ENCODE measurements at places on chromosomes 16 and 17. TPM values are rescaled to one million over a fixed set of nuclear protein-coding genes. Genes with fewer than 3 reads are reported as not detected.
A peak's percentile ranks its signal among the peaks of the same experiment; 100 is the strongest.

The PIGL gene
- total RNA-seq: 6.3 TPM

The NOG gene
- total RNA-seq: 1.0 TPM

The MYH1 gene
- not detected for total RNA-seq

The MYH3 gene
- 0.30 TPM for total RNA-seq

DNA sequence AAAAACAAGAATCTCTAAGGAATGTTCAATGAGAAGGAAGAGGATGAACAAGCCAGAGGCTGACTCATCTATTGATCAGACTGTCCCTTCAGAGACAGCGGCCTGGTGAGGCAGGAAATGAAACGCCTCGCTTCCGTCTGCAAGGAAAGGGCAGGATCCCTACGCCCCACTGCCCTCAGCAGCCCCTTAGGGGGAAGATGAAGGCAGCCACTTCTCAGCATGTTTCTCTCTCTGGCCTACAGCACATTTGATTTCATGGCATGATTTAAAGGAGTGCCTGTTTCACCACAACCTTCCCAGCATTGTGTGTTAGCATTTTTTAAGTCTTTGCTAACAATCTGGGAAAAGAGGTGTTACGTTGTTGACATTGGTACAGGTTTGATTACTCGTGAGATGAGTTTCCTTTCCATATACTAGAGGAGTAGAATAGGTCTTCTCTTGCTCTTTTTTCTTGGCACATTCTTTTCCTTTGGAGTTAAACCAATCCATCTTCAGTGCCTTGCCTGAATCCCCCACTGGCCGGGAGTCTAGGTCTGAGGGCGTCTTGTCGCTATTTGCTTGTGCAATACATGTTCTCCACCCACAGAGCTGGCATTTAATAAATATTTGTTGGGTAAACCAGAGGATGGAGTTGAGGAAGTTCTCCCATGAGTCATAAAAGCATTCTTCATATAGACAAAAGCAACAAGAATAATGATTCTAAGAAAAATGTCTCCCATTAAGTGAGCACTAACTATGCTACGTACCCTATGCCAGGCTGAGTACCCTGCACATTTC is 47.4 kb downstream of the RBFOX3 start:
- peak; percentile 27 for DNase-seq

- no peak for DNase-seq
These were observed 167.5 kb downstream of the UTP18 start for GRCh38 chr17:51427856-51428255.

GRCh38 chr16:84975522-84975921 is 35.8 kb downstream of the ZDHHC7 start:
- no peak for DNase-seq

DNA sequence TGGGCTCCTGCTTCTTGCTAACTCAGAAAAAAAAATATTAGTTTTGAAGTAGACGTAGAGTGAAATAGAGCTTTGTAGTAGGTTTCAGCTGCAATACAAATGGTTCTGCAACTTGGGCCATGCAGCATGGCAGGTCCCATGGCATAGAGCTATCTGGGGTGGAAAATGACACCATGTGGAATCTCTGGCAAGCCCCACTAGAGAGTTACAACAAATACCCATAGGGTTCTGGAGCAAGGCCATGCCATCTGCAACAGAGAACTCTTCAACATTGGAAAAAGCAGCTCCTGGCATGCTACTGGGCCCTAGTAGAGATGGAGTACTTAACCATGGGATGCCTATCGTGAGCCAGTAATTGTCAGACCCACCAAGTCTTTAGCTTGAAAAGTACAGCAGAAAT is 25.3 kb upstream of the RBBP6 start:
- no peak for DNase-seq

- no peak for DNase-seq
These were observed 21.8 kb upstream of the ZFHX3 start for GRCh38 chr16:73069581-73070262.

DNA sequence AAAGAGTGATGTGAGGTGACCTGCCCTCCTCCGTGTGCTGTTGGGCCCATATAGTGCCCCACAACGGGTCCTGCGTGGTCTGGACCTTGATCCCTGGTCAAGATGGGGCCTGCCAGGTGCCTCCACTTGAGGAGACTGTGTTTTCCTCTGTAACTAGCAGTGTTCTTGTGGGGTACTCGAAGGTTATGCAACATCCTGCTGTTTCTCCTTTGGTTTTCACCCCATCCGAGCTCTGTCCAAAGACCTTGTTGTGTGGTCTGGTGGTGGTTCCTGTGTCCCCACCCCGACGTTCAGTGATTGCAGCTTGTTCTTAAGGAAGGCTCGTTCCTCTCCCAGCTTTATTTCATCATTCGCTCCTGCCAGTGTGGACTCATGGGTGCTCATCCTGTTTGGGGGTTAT is 38.7 kb upstream of the ZNF750 start:
- DNase-seq: no peak

GRCh38 chr17:61837175-61838051 is 25.9 kb downstream of the BRIP1 start:
- peak; percentile 66 for DNase-seq

DNA sequence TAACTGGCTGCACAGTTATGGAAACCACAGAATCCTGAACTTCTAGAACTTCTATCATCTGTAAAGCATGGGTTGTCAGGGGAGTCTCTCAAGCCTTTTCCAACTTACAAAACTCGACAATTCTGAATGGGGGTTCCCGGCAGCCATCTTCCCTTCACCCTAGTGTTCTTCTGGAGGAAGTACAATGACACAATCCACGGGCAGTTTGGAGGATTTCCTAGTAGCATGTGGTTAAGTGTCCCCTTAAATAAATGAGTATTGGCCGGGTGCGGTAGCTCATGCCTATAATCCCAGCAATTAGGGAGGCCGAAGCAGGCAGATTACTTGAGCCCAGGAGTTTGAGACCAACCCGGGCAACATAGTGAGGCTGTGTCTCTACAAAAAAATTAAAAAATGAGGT is 2.1 kb downstream of the SLC16A6 start:
- no peak for DNase-seq

GRCh38 chr17:43892647-43892952 is 14.7 kb downstream of the MPP2 start:
- no peak for DNase-seq

- no peak for DNase-seq
These were observed 11.7 kb downstream of the CACNG1 start for GRCh38 chr17:67055811-67056745.

- DNase-seq: no peak
These were observed 4.3 kb downstream of the CANT1 start for GRCh38 chr17:79005063-79005861.

DNA sequence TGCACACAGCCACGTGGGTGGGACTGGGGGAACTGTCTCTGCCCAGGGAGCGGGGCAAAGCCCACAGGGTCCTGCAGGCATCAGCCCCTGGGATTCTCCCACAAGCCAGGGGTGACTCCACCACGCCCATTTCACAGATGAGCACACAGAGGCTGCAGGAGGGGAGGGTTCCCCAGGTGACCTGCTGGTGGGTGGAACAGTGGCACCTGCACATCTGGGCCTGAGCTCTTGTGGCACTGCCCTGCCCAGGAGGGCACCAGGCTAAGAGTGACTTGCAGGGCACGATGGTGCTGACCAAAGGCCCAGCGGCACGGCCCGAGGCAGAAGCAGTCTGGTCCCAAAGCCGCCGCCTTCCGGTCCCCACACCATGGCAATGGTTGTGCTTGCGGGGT is 23.9 kb downstream of the PIEZO1 start:
- no peak for DNase-seq

DNA sequence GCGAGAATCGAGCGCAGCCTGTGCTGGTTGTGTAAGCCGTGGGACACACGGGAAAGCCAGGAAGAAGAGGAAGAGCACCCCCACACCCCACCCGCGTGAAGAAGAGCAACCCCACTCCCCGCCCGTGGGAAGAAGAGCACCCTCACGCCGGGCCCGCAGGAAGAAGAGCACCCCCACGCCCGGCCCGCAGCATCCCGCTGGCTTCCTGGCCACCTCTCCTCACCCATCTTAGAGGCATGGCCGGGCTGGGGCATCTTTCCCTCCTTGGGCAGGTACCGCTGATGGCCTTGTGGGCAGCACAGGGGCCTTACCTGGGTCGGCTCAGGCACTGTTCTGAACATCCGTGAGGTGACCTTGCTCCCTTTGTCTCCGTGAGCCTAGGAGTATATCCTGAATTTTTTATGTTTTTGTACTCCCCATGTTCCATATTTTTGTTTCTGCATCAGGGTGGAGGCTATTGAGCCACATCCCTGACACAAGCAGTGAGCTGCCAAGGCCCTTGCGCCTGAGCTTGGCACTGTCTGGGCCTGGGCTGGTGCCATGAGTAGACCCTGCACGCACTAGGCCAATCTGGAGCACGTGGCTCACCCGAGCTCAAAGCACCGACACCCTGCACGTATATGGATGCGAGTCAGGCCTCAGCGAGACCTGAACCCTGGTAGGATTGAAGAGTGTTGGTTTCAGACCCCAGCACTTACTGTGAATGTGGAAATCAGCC is 71.4 kb upstream of the KCTD5 start:
- DNase-seq: no peak

DNA sequence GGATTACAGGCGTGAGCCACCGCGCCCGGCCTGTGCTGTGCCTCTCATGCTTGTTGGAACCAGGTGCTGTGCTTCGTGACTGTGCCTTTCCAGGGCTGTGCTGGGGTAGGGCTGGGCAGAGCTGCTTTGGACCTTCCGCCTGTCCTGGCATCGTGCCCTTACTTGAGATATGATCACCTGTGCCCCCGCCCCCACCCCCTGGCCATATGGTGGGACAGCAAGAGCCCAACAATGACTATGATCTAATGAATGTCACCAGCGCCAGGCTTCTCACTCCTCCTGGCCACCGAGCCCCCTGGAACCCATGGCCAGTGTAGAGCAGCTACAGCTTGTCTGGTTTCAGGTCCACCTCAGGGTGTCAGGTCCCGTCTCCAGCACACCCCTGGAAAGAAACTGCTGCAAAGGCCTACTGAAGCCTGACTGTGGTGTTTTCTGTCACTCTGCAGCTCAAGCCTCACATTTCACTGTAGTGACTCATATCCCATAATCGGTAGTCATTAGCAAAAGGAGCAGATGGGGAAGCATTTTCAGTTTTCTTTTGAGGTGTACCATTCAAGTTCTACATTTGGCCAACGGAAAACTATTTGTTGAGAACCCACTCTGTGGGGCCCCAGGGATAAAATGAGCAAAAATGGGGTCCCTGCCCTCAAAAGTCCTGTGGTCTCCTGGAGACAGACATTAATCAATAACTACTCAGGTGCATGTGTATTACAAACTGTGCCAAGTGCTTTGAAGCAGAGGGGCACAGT is 22.1 kb downstream of the FCSK start:
- DNase-seq: peak; percentile 91

DNA sequence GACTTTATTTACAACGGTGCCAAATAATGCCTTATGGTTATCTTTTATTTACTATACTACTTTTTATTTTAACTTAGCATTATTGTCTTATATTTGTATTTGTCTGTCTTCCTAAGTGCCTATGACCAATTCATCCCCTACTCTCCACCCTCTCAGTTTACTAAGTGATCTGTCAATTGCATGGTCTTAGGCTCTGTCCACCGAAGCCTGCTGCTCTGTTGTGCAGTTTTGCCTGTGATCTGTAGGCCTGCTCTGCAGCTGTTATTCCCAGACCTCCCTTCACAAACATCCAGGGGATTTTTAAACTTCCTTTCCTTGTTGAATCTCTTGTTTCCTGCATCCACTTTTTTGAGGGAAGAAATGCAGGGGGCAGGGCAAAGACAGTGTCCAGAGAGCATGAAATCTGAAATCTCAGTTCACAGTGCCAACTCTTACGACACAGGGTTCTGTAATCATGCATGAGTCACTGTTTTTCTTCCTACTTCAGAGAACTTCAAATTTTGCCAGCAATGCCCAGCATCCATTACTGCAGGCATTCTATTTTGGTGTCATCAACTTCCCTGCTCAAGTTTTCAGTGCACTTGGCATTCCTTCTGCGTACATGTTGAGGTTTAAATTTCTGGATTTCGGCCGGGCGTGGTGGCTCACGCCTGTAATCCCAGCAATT is 11.4 kb downstream of the SLFN5 start:
- peak; percentile 96 for DNase-seq

GRCh38 chr16:13811834-13812233 is 108.1 kb upstream of the ERCC4 start:
- no peak for DNase-seq

Data from M059J (cell line).